ENCODE measurements at places on chromosomes 5 and 9.
A peak's percentile ranks its signal among the peaks of the same experiment; 100 is the strongest.

DNA sequence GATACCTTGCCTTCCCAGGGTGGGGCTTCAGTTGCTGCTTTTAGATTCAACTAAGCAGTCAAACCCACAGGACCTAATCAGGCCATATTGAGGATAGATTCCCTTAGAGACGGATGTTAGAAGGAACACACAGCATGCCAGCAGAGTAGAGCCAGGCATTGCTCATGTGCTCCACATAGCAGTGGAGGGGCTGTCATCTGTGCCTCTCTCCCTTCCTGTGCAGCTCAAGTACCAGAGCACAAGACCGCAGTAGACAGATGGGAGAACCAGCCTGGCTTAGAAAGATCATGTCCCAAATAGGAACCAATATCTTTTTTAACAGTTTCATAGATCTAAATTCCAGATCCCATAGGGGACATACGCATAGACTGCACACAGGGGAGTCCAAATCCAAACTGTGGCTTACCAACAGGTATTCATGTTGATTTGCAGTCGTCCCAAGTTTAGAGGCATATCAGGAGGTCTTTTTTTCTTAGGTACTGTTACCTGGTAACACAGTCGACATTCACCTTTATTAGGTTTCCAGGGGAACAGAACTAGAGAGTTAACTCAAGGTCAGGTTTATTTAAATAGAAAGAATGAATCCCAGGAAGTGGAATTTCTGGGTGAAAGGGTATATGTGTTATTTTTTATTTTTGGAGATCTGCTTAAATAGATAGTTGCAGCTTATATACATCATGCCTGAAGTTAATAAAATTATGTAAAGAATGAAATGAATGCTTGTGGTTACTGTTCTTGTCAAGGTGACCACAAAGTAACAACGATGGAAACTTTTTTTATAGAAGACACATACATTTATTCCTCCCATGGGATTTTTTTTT lies 43.5 kb upstream of the PCAT7 start:
- DNase-seq, result no peak

DNA sequence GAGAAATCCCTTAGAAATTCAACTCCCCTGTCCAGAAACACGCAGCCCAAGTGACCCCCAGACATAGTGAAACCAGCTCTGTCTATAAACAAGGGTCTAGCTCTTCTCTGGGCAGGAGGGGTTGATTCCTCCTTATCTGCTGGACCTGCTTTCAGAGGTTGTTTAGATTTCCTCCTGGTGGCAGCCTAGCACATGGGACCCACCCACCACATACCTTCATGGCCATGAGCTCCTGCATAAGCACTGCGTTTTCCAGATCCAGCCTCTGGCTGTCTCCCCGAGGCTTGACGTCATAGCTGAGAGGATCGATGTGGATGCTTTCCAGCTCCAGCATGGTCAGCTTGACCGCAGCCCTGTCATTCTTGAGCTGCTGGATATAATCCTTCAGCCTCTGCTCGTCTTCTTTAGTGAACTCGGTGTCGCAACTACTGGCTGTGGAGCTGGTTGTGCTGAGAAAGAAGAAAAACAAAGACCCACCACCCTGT lies 77.0 kb downstream of the DCP2 start:
- no peak for DNase-seq

GRCh38 chr9:69317081-69317480 lies 7.9 kb upstream of the ENTREP1 start:
- peak; percentile 42 for DNase-seq

DNA sequence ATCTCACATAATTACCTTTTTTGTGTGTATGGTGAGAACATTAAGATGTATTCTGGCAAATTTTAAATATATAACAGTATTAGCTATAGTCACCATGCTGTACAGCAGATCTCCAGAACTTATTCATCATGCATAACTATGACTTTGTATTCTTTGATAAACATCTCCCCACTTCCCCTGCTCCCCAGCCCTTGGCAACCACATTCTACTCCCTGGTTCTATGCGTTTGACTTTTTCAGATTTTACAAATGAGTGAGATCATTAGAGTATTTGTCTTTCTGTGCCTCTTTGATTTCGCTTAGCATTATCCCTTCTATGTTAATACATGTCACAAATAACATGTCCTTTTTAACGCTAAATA lies 49.4 kb downstream of the SMC2 start:
- no peak for DNase-seq

DNA sequence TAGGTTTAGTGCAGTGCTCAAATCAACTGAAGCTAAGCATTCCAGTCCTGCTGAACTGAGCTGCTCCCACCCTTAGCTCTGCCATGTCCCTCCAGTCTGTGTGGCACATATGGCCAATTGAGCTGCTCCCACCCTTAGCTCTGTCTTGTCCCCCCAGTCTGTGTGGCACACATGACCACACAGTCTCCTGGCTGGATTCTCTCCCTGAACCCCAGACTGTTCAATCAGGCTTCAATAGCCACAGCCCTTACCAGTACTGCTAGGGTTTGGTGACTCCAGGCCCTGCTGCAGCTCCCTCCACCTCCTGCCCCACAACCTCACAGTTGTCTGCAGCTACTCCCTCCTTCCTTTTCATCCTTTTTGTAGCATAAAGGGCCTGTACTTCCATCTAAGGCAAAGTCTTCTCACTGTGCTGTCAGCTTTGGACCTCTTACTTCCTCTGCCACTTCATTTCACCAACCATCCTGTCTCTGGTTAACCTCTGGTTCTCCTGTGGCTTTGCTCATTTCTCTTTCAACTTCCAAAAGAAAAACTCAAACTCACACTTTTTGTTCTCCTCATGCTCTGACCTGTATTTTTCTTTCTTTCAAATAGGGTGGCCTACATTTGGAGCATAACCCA lies 50.8 kb downstream of the ADAMTS12 start:
- DNase-seq, result no peak

DNA sequence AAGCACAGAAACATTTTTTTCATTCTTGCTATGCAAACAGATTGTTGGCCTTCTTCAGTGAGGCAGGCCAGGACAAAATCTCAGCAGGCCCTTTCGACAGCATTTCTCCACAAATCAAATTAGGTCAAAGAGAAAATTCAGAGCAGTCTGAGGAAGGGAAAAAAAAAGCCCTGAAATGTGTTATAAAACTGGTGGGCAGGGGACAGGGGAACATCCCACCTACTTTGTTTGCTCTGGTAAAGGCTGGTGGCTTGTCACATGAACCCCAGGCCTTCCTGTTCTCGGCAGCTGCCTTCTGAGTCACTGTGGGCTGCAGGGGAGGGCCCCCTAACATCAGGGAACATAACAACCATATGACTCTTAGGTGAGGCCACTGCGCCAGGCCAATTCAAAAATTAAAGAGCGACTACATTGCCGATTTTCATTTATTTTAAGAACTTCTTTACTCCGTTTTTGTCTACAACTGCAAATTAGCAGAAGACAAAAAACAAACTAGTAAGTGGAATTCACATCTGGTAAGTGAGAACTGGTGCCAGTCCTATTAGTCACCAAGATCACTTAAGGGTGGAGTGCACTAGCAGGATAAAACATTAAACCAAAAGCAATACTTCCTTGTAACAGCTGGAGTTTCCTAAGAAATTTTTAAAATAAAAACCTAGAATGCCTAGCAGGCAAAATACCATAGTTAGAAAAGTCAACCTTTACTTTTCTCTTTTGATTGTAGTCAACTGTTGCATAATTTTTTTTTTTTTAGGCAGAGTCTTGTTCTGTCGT lies 46.2 kb upstream of the DENND4C start:
- peak; percentile 72 for DNase-seq

DNA sequence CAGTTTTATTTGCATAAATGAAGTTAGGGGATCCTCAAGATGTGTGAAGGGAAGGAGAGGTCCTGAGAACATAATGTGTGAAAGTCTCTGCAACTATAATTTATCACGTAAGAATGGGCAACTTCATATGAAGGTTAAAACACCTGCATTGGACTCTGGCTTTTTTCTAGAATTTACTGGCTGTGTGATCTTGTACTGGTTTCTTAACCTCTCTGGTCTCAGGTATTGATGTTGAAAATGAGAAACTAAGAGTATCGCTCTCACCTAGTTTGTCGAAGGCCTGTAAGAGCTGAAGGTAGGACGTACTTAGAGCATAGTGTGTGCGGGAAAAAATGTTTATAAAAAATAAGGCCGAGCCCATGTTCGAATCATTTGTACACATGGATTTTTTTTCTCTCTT lies 280.5 kb downstream of the ICE1 start:
- no peak for DNase-seq

- no peak for DNase-seq
Measured at GRCh38 chr5:61402970-61403900, 71.2 kb downstream of the ZSWIM6 start.

DNA sequence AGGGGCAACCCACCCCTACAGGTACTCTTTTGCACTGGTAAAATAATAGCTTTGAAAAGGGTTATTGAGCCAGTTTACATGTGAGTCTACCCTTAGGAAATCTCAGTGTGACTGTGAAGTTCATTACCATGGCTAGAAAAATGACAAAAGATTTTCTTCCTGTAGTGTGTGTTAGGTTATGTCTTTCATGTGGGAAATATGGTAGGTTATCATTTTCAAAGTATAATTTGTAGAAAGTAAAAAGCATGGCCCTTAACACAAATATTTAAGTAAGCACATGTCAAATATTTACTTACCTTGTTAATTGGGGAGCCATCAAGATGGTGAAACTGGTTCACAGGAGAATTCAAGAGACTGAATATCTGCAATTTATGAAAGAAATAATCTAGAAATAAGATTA lies 37.3 kb upstream of the PLPP1 start:
- no peak for DNase-seq

GRCh38 chr9:112917047-112917986 lies 26.6 kb upstream of the SLC46A2 start:
- no peak for DNase-seq

- no peak for DNase-seq
Measured at GRCh38 chr5:146732962-146733361, 145.6 kb downstream of the PPP2R2B start.

DNA sequence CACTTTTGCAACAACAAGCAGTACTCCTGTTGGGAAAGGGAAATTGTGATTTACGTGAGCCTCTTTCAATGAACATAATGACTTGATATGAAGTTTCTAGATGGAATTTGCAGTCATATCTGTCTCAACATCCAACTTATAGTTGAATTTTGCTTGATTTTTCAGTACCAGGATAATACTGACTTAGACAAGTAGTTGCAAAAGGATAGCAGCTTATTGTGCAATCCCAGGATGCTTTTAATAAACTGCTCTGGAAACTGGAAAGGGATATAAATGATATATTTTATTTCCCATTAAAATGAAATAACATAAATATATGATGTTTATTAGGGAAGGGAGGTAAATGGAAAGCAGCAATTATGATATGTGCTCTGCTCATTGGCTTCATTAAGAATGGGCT lies 174.4 kb upstream of the RGMB start:
- DNase-seq, result no peak

DNA sequence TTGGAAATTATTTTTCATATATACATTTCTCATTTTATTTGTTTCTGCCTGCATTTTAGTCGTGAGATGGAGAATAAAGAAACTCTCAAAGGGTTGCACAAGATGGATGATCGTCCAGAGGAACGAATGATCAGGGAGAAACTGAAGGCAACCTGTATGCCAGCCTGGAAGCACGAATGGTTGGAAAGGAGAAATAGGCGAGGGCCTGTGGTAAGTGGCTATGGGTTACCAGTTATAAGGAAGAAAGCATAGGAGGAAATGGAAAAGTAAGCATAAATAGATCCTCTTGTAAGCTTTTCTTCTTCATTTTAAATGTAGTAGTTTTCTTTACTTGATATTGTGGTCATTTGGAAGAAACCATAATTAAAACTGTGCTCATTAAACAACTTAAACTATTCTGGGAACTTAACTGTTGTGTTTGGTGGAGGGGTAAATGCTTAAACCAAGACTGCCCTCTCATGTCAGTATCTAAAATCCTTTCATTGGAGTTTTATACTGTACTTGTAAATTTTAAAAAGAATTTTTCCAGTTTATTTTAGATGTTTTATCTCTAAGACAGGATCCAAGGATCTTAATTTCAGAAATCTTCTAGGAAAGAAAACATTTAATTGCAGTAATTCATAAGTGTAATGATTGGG lies 41.3 kb downstream of the MAP3K1 start:
- no peak for DNase-seq

DNA sequence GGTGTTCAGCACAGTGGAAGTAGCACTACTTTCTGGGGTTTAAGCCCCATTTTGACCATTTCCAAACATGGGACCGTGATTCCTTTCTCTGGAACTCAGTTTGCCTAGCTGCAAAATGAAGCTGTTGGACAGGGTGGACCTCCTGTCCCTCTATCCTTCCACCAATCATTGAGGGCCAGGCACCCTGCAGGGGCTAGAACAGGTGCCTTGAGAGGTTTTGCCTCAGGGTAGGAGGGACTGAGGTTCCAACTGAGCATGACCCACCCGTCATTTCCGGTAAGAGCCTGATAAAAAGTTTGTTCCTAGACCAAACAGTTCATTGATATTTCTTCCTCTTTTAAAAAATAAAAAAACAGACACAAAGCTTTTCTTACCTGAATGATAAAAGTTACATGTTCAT lies 116.5 kb downstream of the MVB12B start:
- DNase-seq, result no peak

DNA sequence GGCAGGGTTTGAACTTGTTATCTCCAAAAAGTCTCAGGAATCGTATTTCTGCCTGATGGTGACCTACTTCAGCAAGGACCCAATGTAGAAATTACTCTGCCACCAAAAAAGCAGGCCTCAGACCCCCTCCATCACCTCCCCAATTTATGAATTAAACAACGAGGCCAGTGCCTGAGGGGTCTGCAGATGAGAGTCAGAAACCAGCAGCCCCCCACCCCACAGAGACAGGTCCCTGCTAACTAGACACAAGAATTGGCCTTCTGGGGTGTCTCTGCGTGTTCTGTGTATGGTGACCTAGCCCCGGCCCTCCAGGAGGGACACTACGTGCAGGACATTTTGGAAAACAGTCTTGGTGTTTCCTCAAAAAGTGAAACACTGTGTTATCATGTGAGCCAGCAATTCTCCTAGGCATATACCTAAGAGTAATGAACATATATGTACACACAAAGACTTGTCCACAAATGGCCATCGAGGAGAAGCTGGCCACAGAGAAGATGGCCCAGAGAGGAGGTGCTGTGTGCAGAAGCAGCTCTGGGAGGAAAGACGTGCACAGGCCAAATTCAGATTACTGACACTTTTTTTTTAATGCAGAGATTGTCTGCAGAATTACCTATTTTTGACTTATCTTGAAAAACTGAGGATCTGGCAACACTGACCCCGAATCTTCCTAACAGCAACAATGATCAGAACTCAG lies 93.8 kb downstream of the ADAMTS2 start:
- no peak for DNase-seq

GRCh38 chr5:106086352-106086751 lies 1584.4 kb downstream of the EFNA5 start:
- DNase-seq, result no peak

GRCh38 chr5:51279983-51280706 lies 103.1 kb upstream of the ISL1 start:
- DNase-seq, result no peak

- no peak for DNase-seq
Measured at GRCh38 chr5:55624841-55625588, 87.1 kb downstream of the SLC38A9 start.

Measured in SW480 (cell line).